ENCODE measurements at places on chromosomes 5 and 9.

DNA sequence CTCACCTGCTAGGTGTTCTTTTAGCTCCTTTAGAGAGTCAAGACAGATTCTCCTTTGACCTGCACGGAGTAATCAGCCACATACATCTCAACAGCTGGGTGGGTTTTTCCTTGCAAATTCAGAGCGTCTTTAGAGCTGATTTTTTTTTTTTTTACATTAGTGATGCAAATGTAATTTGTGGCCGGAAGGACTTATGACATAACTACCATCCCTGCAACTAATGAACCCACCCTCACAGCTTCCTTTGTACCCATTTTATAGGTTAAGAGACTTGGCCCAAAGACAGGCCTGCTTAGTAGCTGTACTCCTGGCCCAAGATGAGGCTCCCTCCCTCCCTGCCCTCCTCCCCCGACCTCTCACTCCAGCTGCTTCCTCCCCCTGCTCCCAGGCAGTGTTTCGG, 69.9 kb upstream of the NIPAL4 start:
- DNase-seq, result no peak

DNA sequence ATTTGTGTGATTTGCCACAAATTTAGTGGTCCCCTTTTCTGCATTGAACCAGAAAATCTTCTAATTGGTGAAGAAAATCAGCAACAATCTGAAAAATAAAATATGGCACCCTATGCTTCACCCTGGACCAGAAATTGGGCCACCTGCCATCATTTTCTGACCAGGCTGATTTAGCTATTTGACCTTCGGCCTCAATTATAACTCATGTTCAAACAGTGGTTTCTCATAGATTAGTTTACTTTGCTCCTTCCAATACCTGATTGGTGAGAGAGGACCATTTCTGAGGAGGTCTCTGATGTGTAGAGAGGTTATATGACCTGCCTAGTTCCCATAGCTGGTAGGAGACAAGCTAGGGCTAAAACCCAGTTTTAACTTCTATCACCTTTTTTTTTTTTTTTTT, 59.0 kb downstream of the PTTG1 start:
- DNase-seq, result no peak

DNA sequence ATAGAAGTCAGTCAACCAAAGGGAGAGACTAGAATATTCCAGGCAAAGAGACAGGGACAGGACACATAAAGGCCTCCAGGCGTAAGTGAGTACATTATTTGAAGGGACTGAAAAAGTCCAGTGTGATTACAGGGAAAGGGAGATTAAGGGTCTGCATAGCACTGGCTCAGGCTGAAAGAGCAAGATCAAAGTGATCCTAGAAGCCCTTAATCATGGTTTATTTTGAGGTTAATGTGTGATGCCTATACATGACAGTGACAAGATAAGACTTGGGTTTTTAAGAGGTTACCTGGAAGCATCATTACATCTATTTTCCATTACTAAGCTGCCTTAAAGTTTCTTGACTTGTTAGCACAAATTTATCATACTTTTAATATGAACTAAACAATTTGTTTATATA, 25.8 kb downstream of the LMBRD2 start:
- DNase-seq, result no peak

GRCh38 chr5:169333518-169333917, 32.6 kb upstream of the SLIT3 start:
- DNase-seq, result no peak

DNA sequence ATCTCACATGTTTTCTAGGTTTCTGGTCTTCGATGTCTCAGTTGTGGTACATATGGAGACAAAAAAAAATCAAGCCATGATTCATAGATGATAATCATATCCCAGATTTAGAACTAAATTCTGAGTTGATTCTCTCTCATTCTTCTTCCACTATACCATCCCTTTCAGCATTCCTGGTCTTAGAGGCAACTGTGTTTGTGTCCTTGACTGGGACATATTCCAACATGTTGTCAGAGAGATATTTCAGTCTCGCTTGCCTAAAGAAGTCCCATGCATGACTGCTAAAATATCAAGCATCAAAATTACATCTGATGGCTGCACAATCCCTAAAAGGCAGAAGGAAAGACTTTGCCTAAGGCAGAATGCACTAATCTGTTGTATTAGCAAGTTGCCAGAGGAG, 236.6 kb downstream of the PSAT1 start:
- no peak for DNase-seq

DNA sequence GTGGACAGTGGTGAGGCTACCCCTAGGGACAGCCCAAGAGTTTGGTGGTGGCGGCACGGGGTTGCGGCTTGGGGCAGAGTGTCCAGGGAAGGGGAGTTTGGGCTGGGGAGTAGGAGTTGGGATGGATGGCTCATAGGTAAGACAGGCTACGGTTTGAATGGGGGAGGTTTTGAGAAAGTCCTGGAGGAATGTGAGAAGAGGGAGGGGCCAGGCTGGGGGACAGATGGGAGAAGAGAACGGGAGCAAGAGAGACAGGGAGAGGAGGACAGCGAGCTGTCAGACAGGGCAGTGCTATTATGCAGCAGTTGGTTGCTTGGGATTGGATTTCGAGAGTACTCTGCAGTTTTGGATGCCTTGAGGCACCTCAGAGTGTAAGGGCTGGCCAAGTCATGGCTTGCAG, 24.5 kb downstream of the PSD2 start:
- no peak for DNase-seq

DNA sequence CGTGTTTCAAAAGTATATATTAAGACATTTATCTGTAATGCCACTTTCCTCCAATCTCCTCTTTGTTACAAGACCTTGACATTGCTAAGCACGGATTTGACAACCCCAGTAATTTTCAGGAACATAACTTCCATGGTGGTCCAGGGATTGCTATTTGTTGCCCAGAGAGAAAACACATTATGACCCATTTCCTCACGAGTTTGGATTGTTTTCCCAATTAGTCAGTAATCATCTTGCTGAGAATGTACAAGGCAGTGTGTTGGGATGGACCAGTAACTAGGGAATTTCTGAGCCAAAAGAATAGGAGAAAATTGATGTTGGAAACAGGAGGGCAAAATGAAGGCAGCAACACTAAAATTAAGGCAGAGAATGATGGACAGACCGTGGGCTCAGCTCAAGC, 574.1 kb downstream of the EBF1 start:
- DNase-seq, result no peak

GRCh38 chr5:20680718-20681302, 692.8 kb upstream of the CDH18 start:
- DNase-seq, result no peak

DNA sequence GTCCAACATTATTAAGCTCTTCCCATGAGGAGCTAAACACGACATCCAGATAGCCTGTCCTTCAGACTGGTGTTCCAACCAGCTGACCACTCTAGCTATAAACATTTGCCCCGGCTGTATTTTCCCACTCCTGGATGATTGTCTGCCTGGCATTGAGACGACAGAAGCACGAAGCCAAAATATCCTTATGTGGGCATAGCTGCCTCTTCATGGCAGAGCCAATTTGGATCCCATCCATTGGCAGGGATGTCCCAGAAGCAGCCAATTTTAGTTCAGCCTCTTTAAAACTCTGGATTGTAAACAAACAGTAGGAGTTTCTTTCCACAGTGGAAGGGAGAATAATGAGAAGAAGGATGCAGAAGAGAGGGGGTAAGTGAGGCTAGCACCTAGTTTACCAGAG, 507.6 kb downstream of the CETN3 start:
- peak; percentile 32 for DNase-seq

DNA sequence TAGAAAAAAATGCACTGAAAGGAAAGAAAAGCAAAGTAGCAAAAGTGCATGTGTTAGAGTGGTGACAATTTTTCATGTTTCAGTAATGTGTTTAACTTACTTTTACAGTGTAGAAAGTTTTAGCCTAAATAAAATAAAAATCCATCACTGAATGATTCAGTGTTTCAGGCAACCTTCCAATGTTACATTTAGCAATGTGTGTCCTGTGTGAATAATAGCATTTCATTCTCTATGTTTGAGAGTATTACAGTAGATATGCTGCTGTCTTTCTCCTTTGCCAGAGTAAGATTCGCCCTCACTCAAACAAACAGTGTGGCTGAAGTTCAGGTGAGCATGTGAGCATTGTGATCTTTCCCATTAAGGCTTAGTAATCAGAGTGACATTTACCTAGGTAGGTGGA, 171.1 kb downstream of the TARS1 start:
- no peak for DNase-seq

DNA sequence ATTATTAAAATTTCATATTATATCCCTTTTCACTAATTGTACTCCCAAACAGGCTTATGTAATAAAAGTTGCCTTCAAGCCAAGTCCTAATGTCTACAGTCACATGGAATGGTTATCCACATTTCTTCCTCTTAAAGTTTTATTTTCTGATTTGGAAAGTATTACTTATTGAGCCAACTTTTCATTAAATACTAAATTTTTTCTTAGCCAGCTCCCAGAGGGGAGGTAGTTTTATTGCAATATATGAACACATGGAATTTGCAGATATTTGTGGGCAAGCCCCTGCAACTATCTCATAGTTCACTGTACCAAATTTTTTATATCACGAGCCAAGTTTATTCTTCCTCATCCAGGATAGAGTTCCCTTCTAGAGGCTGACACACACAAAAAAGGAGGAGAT, 332.8 kb upstream of the PTGER4 start:
- no peak for DNase-seq

GRCh38 chr9:116361547-116361946, 208.0 kb downstream of the PAPPA start:
- DNase-seq, result no peak

GRCh38 chr5:158882660-158883059, 217.1 kb downstream of the EBF1 start:
- DNase-seq, result no peak

DNA sequence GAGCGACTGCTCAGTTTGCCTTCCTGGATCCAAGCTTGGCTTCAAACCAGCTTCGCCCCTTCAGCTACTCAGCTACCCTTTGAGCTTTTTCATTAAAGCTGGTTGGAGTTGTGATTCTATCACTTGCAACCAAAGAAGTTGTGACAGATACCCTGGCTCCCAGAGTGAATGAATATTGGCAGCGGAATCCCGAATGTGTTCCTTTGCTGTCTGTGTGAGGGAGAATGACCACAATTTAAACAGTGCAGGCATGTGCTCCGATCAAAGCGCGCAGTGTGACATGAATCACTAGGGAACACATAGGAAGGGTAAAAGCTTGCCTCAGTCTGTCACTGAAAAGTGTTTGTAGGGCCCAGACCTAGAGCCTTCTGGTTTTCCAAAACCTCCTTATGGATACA, 6.6 kb upstream of the AFAP1L1 start:
- no peak for DNase-seq

- DNase-seq, result no peak
Observed at GRCh38 chr9:17894501-17895160, 315.8 kb downstream of the SH3GL2 start.

DNA sequence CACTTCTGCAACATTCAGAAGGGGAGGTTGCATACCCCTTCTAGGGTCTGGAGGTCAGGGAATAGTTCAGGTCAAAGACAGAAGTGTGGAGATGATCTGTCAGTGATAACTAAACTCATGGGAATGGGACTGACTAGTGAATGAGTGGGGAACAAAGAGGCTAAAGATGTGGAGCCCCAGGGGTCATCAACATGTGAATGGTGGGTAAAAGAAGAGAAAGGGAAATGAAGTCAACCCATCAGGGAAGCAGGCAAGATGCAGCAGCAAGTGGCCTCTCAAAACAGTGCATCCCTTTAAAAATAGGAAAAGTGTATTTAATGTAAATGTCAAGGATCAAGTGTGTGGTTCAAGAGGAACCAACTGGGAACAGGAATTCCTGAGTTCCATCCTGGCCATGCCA, 69.9 kb downstream of the PLPPR1 start:
- DNase-seq, result no peak

- DNase-seq, result no peak
Observed at GRCh38 chr9:110125763-110126351, 82.1 kb downstream of the C9orf152 start.

DNA sequence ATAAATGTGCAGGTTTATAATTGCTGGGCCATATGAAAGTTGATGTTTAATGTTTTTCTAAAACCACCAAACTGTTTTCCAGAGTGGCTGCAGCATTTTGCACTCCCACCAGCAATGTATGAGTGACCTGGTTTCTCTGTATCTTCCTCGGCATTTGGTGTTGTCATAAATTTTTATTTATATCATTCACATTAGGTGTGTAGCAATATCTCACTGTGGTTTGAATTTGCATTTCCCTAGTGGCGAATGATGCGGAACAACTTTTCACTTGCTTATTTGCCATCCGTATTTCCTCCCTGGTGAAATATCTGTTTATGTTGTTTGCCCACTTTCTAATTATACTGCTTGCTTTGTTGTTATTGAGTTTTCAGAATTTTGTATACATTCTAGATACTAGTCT, 295.7 kb upstream of the TUT7 start:
- no peak for DNase-seq

- DNase-seq, result no peak
Observed at GRCh38 chr9:130527651-130528310, 51.6 kb upstream of the FUBP3 start.

DNA sequence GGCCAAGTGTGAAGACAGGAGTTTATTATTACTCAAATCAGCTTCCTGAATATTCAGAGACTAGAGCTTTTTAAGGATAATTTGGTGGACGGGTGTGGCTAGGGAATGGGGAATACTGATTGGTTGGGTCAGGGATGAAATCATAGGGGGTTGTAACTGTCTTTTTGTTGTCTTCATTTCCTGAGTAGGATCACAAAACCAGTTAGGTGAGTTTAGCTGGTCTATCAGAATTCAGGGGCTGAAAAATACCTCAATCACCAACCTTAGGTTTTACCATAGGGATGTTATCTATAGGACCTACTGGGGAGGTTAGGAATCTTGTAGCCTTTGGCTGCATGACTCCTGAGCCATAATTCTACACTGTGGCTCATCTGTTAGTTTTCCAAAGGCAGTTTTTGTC, 235.8 kb downstream of the YTHDC2 start:
- no peak for DNase-seq

DNA sequence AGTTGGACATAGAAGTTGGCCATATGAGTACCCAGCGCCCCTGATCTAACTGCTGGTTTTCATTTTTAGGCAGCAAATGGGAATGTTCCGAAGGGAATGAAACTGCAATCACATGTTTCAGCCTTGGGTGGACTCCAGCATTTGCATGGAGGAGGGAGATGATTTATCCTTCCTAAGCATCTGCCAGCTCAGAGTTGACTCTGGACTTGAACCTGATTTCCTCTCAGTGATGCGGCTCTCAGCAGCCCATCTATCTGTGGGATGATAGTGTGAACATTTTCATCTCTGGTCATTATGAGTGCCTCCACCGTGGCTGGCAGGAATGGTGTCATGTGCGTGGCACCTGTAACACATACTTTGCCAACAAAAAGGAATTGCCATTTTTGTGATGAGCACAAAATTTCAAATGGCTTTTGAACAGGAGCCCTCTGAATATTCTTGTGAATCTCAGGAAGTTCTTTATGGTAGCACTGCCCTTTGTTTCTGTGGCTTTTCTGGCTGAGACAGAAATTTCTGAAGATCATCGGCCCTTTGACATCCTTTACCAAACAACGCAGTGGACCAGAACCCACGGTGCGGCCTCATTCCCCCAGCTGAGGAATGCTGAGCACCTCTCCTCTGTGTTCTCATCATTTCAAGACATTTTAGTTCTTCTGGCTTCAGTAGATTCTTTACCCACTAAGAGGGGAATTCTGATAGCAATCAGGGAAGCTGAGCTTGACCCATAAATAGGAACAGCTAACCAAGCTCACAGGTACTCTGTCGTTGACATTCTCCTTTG, 28.5 kb downstream of the FUBP3 start:
- no peak for DNase-seq

GRCh38 chr5:39631958-39632357, 207.2 kb upstream of the DAB2 start:
- DNase-seq, result no peak

GRCh38 chr9:36328798-36329411, 70.7 kb upstream of the GNE start:
- DNase-seq, result no peak

All from heart left ventricle (tissue), 16 donors.